Activated CD4-positive, alpha-beta T cell treated with anti-CD3 and anti-CD28 coated beads for 24 hours (primary cell): ENCODE measurements at places on chromosomes 2 and 18.

DNA sequence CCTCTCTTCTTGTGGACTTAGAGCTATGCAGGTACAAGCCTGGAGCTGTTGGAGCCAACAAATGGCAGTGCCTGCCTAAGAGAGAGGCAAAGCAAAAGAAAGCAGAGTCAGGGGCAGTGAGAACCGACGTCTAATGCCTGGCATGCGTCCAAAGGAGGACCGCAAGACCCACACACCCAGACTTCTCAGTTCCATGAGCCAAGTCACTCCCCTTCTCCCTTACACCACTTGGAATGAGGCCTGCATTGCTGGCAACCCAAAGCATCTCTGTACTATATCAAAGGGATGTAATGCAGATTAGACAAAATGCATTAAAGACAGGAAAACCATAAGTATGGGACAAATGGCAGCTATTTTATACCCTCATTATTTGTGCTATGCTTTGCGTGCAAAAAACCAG lies 49.9 kb upstream of the RNU4ATAC start:
- no peak for DNase-seq

DNA sequence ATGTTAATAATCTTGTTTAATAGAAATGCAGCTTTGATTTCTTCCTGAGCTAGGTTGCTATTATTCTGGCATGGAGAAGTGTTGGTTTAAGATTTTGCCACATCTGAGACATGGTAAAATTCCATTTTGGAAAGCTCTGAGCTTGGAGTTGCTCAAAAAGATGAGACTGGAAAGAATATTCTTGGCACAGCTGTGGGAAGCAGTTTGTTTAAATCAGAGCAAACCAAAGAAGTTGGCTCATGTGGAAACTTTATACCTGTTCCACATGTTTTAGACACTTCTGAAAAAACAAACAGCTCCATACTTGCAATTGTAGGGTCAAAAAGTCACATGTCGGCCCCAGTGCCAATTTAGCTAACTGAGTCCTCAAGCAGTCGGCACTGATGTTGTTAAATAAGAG lies 116.6 kb downstream of the SLC4A3 start:
- no peak for DNase-seq

DNA sequence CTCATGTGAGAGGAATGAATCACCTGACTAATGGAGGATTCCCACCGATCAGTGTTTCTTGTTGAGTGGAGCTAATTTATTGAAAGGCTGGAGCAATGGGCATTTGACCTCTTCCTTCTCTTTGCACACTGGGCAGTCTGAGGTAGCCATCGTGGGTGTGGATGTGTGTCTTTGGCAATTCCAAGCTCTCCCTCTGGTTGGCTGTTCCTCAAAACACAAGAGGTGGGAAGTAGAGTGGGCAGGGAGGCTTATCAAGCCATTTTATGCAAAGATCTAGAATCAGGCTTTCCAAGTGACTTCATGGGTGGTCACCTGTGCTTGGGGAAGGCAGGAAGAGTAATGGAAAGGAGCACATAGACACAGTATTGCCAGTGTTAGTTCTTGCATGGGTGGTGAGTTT lies 154.8 kb downstream of the INSIG2 start:
- DNase-seq: no peak

- DNase-seq: no peak
Observed at GRCh38 chr2:201038855-201039254, 32.6 kb downstream of the HYCC2 start.

DNA sequence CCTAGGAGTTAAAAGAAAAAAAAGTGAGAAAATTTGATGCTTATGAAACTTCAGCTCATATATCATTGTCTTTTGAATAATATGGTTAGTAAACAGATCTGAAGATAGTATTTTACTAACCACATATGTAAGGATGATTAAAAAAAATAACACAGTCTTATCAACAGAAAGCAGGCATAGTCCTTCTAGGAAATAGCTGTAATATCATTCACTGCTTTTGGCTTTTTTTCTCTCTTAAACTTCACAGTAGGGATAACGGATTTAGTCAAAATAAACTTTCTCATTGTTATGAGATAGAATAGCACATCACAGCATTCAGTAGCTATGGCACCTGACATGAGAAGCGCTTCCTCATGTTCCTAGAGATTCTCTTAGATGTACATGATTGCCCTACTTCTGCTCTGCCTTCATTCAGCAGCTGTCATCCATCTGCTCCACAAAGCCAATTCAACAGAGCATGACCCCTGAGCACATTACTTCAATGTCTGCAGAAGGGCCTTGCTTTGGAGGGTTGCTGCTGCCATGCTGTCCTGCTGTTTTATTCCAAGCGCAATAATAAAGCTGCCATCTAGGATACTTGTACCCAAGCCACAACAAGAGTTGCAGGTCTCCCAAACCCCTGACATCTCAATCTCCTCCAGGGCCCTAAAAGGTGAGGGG lies 67.0 kb downstream of the TTC21B start:
- no peak for DNase-seq
